Memory B cell (primary cell): ENCODE measurements at places on chromosomes 4 and X.

DNA sequence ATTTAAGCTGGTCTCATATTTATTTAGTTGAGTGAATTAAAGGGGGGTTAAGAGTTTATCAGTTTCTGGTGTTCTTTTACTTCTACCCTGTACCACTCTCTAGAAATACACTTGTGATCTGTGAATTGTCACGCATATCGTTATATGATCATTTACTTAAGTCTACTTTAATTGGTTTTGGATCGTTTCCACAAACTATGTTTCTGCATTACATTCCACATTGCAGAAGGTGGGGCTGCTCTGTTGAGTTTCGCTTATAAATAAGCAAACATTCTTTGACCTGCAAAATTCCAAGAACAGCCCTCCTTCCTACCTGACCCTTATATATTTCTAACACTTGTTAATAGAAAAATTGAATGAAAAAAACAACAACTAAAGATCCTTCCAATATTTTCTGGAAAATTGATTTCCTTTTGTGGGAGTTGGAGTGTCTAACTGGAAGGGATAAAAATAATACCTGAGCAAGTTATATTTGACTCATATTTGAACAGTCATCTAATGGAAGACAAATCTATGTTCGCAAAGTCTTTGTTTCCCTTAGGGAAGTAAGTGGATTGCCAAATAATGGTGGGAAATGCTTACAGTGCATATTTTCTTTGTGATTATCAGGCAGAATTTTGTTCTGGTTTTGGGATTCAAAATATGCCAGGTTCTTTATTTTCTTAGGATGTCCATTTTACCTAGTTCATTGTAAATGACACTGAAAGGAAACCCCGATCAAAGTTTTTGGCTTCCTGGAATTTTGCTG is 152.7 kb downstream of the RELL1 start:
- DNase-seq: no peak

DNA sequence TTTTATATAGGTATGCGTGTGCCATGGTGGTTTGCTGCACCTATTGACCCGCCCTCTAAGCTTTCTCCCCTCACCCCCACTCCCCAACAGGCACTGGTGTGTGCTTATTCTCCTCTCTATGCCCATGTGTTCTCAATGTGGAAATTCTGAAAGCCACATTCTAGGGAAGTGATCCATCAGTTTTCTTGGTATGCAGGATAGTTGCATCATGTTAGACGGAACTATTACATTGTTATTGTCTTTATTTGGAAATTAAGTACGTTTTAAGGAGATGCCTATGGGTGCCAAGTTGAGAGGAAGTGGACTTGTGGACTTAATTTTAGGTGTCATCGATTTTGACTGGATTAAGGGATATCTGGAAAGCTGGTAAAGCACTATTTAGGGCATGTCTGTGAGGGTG is 204.6 kb downstream of the RBM46 start:
- DNase-seq: no peak

DNA sequence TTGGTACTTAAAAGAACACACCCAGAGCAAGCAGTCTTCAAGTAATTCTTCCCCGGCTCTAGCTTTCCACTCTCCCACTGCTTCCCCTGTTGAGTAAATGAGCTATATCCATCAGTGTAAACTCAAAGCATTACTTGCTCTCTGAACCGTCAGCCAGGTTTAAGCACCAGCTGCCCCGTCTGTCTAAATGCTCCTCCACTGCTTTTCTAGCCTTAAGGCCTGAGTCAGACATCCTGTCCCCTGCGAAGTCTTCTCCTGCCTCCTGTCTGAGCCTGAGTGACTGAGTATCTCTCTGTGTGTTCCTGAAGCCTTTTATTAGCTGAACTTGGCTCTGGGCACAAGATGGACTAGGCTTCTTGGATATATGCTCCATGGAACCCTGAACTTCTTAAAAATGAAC is 205.1 kb downstream of the STK32B start:
- no peak for DNase-seq

- no peak for DNase-seq
Observed at GRCh38 chr4:127307996-127308395, 324.8 kb upstream of the INTU start.

GRCh38 chr4:10809905-10810304 is 125.3 kb upstream of the CLNK start:
- DNase-seq: no peak

DNA sequence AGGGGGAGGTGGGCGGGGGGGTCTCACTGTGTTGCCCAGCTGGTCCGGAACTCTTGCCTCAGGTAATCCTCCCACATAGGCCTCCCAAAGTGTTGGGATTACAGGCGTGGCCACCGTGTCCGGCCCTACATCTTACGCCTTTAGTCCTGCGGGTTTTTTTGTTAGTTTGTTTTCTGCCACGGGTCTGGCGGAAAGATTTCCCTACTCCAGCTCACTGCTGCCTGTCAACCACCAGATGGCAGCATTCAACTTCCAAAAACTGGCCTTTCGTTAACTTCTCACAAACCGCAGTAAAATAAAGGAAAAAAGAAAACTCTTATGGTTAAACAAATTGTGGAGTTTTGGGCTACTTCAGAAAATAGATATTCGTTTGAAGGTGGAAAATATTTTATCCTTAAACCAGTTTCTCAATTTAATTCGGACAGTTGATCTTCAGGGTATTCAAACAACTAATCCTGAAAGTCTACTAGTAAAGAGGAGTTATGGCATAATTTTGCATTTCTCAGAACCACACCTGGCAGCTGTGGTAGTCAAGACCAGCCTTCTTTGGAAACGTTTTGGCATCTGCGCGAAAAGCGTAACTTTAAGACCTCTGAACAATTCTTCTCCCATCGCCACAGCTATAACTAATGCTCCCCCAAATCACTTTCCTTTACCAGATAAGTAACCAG is 41.1 kb downstream of the LUZP4 start:
- DNase-seq: no peak

- no peak for DNase-seq
Observed at GRCh38 chrX:46477435-46477834, 67.8 kb downstream of the ZNF674 start.

DNA sequence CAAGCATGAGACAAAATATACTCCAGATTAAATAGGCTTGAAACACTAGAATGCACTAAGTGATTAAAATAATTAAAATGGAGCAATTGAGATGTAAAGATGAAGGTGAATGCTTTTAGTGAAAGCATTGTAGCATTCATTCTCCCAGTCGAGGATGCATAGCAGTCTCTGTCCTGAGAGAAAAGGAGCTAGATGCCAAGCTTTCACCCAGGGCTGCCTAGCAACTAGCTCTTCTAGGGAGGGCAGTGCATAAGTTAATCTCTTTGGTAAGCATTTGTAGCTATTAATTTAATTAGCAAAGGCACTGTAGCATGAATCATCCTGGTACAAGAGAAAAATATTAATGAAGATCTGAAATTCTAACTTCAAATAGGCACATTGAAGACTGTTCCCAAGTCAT is 1014.8 kb downstream of the C4orf33 start:
- no peak for DNase-seq

GRCh38 chrX:45851434-45851991 is 650.8 kb upstream of the DIPK2B start:
- DNase-seq: no peak
